HuH-7 (cell line): ENCODE measurements at places on chromosomes 13 and 19.

DNA sequence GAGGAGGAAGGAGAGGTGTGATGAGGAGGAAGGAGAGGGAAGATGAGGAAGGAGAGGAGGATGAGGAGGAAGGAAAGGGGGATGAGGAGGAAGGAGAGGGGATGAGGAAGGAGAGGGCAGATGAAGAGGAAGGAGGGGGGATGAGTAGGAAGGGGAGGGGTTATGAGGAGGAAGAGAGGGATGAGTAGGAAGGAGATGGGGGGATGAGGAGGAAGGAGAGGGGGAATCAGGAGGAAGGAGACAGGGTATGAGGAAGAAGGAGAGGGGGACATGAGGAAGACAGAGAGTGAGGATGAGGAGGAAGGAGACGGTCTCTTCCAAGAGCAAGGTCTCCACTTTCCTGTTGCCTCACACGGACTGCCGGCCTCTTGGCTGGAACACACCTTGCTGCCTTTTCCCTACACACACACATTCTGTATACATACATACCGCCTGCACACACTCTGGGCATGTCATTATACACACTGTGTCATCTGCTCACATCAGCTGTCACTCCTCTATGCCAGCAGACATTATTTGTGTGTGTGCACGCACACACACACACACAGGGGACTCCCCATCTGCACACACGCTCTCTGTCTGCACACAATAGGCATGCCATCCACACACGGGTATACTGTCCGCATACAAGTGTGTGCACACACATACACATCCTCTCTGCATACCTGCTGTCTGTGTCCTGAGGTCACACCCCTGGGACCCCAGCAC is 11.1 kb upstream of the VSTM2B start:
- DNase-seq: no peak

GRCh38 chr13:23787464-23787863 is 101.7 kb downstream of the MIPEP start:
- no peak for DNase-seq

DNA sequence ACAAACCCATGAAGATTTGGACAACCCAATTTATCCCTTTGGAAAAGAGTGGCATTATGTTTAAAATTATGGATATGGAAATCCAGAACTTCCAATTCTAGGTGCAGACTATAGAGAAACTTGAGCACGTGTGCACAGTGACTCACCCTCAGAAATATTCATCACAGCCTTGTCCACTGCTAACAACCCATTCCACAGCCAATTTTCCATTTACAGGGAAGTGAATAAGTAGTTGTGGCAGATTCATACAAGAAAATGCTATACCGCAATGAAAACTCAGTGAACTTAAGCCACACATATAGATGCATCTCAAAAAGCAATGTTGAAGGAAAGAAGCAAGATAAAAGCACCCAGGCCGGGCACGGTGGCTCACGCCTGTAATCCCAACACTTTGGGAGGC is 133.3 kb downstream of the USP12 start:
- no peak for DNase-seq

- DNase-seq: no peak
Measured at GRCh38 chr19:35013820-35014754, 14.0 kb downstream of the GRAMD1A start.

GRCh38 chr19:43727593-43727853 is 11.6 kb downstream of the IRGC start:
- DNase-seq: no peak

- no peak for DNase-seq
Measured at GRCh38 chr13:99310382-99311031, 3.3 kb upstream of the GPR183 start.

DNA sequence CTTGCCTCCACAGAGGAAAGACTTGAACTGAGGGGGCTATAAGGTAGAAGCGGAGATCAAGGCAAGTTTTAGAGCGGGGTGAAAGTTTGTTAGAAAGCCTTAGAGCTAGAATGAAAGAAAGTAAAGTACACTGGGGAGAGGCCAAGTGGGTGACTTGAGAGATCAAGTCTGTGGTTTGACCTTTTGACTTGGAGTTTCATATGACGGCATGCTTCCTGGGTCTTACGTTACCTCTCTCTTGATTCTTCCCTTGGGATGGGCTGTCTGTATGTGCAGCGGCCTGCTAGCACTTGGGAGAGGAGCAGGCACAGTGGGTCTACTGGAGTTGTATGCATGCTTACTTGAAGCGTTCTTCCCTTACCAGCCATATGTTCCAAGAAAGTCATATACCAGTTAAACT is 1768.5 kb downstream of the PCDH9 start:
- no peak for DNase-seq

GRCh38 chr13:63628310-63628709 is 2212.7 kb upstream of the PCDH20 start:
- no peak for DNase-seq

DNA sequence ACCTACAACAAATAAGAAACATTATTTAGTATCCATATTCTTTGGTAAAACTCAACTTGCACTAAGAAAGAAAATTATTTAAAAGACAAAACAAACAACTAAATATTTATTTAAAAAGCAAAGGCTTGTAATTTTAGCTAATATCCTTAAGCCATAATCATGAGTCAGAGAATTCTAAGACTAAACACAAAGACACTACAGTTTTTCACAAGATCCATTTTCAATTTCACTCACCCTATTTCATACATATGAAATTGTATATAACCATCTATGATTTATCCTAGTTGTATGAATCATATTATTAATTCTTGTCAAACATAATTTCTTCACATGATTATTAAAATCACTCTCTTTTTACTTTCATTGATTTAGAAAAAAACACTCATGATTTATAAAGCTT is 64.3 kb downstream of the MICU2 start:
- no peak for DNase-seq

DNA sequence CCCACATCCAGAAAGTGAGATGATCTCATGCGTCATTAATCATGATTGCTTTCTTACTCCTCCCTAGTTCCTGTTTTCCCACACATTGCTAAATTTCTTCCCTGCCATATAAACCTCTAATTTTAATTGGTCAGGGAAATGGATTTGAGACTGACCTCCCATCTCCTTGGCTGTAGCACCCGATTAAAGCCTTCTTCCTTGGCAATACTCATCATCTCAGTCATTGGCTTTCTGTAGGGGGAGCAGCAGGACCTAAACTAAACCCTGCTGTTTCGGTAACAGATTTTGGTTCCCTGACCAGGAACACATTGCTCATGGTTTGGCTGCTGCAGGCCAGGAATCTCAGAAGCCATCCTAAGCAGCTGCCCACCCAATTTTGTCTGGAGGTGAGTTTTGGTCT is 61.7 kb downstream of the SPRYD7 start:
- DNase-seq: no peak

DNA sequence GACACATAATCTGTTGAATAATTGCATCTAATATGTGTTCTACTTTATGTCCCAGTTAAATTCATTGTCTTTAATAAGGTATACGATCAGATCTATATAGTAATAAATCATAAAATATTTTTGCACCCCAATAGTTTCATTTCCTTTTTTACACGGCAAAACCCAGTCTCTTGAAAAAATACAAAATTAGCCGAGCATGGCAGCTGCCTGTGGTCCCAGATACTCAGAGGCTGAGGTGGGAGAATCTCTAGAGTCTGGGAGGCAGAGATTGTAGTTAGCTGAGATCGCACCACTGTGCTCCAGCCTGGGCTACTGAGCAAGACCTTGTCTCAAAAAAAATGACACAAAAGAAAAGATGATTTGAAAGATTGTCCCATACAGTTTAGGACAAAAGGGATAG is 52.3 kb upstream of the PARP4 start:
- no peak for DNase-seq

DNA sequence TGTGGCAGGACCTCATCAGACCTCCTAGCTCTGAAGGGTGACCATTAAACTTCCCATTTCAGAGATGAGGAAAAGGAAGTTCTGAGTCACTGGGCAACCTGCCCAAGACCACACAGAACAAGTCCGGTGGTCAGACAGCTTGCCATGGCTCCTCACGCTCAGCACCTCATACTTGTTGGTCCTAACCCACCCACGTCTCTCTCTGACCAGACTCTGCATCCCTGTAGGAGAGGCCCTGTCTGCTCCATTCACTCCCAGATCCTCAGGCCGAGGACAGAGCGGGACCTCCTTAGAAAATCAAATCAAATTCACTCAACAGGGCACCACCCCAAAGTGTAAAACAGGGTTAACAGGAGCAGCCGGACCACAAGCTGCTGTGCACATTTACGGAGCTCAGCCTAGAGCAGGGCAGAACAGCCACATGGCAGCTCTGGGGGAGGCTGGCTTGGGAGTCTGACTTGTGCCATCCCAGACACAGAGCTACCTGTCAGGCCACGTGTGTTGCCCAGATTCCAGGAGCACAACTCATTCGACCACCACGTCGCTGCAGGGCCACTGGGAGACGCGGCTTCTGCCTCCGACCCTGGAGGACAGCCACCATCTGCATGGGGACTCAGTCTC is 1.7 kb downstream of the MIER2 start:
- no peak for DNase-seq

DNA sequence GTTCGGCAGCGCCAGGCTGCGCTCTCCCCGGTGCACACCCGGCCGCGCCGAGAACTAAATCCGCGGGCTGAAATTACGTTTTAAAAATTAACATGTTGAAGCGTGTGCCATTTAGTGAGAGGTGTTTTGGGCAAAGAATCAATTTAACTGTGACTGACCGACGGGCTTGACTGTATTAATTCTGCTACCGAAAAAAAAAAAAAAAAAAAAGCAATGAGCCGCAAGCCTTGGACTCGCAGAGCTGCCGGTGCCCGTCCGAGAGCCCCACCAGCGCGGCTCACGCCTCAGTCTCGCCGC is 9.6 kb upstream of the SOX1 start:
- DNase-seq: no peak

GRCh38 chr13:73039201-73040108 is 19.4 kb upstream of the KLF5 start:
- no peak for DNase-seq

DNA sequence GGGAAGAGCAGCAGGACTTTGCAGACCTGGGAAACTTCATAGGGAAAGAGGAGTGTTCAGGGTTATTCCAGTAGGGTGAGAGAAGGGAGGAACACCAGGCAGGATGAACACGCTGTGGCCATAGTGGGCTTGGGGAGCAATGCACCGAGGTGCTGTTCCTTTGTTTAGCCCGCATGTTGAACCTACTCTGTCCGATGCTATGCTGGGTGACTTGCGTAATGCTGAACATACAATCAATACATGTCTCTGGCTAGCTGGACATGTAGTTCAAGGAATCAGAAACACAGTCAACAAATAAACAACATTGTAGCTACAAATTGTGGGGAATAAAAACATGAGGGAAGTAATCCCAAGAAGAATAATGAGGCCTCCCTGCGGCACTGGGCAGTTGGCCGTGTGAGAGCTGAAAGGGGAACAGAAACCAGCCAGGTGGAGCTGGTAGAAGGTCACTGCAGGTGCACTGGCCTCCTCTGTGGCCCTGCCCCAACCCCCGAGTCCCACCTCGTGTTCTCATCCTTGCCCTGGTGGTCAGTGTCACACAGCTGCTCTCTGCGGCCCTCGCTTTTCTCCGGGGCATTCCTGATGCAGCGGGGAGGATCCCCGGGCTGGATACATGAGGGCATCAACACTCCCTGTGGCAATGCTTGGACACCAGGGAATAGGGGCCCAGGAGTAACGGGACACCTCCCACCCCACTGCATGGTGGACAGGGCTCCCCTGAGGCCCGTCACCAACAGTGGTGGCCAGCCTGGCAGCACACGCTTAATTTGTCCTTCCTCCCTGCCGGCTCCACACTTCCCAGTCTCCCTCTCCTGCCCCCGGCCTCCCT is 36.9 kb upstream of the TUBGCP3 start:
- DNase-seq: no peak

- no peak for DNase-seq
Measured at GRCh38 chr19:50311723-50312635, 17.2 kb downstream of the KCNC3 start.

GRCh38 chr19:29685326-29685725 is 20.1 kb downstream of the PLEKHF1 start:
- DNase-seq: no peak

- no peak for DNase-seq
Measured at GRCh38 chr19:36973021-36973843, 57.1 kb downstream of the ZNF568 start.

- no peak for DNase-seq
Measured at GRCh38 chr13:72953391-72953965, 105.3 kb upstream of the KLF5 start.

- DNase-seq: no peak
Measured at GRCh38 chr19:27833031-27833430, 1379.9 kb downstream of the UQCRFS1 start.

DNA sequence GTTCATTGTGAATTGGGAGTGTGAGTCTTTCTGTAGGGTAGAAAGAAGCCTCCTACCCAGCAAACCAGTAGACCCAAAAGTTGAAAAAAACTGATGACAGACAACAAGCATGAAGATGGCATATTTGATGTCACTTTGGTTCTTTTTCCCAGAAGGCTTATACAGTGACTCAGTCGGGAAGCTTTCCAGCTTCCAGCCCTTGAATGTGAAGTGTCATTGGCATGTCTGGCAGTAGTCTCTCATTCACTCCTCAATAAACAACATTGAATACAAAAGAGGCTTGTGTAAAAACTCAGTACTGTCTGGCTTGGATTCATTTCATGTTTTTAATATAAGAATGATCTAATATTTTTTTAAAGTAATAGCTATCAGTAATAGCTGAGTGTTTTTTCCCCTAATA is 68.7 kb downstream of the IPO5 start:
- DNase-seq: no peak

DNA sequence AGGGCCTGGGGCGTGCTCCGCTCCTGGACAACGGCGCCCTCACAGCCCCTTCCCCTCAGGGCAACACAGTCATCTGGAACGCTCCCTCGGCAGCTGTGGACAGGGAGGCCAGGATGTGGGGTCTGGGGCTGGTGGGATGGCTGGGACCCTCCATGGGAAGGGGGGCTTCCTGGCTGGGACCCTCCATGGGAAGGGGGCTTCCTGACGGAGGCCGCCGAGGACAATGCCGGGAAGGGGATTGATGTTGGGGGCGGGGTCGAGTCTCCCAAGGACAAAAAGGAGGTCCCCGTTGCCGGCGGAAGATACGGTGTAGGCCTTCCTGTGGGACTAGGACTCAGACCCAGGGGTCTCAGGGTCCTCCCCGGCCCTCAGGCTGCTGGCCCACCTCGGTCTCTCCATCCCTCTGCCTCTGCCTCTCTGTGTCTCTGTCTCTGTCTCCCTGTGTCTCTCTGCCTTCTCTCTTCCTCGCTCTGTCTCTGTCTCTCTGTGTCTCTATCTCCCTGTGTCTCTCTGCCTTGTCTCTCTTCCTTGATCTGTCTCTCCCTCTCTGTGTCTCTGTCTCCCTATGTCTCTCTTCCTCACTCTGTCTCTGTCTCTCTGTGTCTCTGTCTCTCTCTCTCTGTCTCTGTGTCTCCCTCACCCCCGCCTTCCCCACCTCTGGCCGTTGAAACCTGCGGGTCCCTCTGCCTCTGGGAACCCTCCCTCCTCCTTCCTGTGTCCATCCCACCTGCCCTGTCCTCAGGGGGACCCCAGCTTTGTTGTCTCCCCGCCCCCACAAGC is 2.7 kb upstream of the MADCAM1 start:
- no peak for DNase-seq

- DNase-seq: no peak
Measured at GRCh38 chr19:16702123-16702522, 17.5 kb upstream of the NWD1 start.

- DNase-seq: no peak
Measured at GRCh38 chr19:20968092-20968491, 45.0 kb downstream of the ZNF85 start.

GRCh38 chr13:26111797-26112196 is 60.0 kb upstream of the SHISA2 start:
- DNase-seq: no peak
